Right hindlimb (tissue), 1 donor: ENCODE measurements at places on chromosomes 7 and 10.

DNA sequence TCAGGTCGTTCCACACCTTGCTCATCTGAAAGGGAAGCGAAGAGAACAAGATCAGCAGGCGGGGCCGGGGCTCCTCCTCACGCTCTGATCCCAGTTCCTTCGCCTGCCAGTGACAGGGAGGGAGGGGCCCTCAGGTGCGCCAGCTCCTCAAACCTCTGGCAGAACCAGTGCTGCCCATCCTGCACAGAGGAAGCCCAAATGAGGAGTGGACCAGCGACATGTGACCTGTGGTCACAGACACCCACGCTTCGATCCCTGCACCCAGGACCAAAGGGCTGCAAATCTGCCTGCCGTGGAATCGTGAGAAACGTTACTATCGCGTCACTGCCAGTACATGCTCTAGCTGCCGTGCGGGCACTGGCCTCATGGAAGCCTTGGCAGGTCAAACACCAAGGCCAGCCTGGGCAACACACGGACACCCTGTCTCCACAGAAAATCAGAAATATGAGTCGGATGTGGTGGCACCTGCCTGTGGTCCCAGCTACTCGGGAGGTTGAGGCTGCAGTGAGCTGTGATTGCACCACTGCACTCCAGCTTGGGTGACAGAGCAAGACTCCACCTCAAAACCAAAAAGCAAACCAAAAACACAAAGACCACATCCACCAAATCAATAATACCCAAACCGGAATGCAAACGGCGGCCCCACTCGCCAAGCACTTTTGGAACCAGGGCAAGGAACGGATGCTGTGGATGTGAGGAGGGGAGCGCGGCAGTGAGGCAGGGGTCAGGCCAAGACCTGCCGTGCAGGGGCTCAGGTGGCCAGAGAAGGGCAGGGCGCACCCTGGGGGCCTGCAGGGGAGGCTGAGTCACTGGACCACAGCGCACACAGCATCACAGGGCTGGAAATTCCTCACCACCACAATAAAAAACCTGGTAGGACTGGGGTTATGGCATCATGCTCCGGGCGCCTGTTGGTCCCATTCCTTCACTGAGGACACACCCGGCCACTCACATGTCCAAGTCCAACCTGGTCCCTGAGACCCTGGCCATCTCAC lies 13.4 kb downstream of the NUDT1 start:
- no peak for DNase-seq

DNA sequence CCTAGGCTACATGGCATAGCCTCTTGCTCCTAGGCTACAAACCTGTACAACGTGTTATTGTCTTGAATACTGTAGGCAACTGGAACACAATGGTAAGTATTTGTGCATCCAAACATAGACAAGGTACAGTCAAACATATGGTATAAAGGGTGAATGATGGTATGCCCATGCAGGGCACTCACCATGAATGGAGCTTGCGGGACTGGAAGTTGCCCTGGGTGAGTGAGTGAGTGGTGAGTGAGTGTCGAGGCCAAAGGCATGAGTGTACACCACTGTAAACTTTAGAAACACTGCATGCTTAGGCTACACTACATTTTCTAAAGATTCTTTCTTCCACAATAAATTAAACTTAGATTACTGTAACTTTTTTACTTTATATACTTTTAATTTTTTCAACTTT lies 165.7 kb downstream of the PARD3 start:
- DNase-seq = no peak

- no peak for DNase-seq
Measured at GRCh38 chr7:7607010-7607409, 33.5 kb upstream of the UMAD1 start.

GRCh38 chr10:5951167-5951711 lies 26.1 kb downstream of the IL15RA start:
- DNase-seq = no peak

- DNase-seq = no peak
Measured at GRCh38 chr7:124027236-124027635, 5.6 kb downstream of the TMEM229A start.

DNA sequence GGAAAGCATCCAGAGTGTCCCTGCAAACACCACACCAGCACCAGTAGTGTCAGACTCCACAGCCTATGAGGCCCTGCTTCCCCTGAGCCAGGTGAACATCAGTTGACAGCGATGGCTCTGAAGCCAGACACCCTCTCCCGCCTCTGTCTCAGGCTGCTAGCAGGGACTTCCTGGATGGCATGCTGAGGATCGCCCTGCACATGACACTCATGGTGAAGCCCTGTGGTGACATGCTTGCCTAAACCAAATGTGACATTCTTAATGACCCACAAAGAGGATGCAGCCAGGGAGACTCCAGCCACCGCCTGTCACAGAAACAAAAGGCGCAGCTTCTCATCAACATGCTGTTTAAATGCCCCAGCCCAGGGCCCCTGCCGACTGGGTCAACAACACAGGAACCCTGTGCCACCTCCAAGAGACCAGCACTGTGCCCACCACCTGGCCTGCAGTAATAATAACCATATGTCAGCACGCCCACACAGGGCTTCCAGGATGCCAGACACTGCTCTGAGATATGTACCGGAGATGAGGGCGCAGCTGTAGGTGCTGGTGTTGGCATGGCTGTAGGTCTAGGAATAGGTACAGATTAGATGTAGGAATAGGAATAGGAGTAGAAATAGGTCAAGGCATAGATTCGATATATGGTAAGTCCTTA lies 81.3 kb downstream of the GRID1 start:
- DNase-seq = no peak

GRCh38 chr10:124495162-124495561 lies 33.5 kb downstream of the LHPP start:
- DNase-seq = no peak

- no peak for DNase-seq
Measured at GRCh38 chr10:44244745-44245600, 139.9 kb downstream of the CXCL12 start.

DNA sequence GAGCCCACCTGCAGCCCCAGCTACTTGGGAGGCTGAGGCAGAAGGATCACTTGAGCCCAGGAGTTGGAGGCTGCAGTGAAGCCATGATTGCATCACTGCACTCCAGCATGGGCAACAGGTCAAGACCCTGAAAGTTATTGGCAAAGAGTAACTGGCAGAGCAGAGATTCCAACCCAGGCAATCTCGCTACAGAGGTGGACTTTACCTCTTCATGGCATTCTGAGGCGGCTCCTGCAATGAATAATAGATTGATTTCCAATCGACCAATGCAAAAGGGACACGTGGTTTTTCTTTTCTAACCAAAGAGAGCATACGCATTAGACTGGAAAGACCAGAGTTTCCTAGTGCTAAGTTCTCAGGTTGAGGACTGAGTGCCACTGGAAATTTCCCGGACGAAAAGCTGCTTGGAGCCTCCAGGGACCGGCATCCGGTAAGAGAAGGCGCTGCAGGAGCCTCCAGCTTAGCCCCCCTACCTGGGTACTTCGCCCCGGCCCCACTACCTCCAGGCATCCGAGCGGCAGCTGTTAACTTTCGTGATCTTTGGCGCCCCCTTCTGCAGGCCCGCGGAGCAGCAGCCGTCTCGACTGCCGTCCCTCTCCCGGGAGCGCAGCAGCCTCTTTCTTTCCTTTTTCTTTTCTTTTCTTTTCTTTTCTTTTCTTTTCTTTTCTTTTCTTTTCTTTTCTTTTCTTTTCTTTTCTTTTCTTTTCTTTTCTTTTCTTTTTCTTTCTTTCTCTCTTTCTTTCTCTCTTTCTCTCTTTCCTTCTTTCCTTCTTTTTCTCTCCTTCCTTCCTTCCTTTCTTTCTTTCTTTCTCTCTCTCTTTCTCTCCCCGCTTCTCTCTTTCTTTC lies 4.1 kb downstream of the MBLAC1 start:
- DNase-seq = peak; percentile 83

GRCh38 chr10:99917963-99918825 lies 91.6 kb downstream of the DNMBP start:
- peak; percentile 74 for DNase-seq

- DNase-seq = no peak
Measured at GRCh38 chr10:132375795-132376297, 21.2 kb upstream of the PWWP2B start.

- no peak for DNase-seq
Measured at GRCh38 chr10:74490551-74490950, 335.8 kb upstream of the KAT6B start.

GRCh38 chr7:47594406-47594805 lies 12.5 kb upstream of the TNS3 start:
- DNase-seq = no peak

DNA sequence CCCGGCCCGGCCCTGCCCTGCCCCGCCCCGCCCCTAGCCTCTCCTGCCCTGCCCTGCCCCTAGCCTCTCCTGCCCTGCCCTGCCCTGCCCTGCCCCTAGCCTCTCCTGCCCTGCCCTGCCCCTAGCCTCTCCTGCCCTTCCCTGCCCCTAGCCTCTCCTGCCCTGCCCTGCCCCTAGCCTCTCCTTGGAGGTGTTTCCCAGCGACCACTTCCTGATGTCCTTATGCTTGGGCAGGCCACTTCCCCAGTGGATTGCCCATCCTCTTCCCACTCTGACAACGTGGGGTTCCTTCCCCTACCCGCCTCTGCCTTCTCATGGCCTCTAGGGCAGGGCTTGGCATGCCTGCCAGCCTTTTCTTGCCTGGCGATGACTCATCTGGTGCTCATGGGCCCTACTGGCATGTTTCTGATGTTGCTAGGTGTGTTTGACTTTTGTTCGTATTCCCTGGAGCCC lies 21.2 kb downstream of the PRXL2A start:
- DNase-seq = no peak

GRCh38 chr7:39734633-39735004 lies 111.2 kb downstream of the RALA start:
- no peak for DNase-seq

GRCh38 chr7:98378210-98378819 lies 22.6 kb downstream of the BAIAP2L1 start:
- no peak for DNase-seq

DNA sequence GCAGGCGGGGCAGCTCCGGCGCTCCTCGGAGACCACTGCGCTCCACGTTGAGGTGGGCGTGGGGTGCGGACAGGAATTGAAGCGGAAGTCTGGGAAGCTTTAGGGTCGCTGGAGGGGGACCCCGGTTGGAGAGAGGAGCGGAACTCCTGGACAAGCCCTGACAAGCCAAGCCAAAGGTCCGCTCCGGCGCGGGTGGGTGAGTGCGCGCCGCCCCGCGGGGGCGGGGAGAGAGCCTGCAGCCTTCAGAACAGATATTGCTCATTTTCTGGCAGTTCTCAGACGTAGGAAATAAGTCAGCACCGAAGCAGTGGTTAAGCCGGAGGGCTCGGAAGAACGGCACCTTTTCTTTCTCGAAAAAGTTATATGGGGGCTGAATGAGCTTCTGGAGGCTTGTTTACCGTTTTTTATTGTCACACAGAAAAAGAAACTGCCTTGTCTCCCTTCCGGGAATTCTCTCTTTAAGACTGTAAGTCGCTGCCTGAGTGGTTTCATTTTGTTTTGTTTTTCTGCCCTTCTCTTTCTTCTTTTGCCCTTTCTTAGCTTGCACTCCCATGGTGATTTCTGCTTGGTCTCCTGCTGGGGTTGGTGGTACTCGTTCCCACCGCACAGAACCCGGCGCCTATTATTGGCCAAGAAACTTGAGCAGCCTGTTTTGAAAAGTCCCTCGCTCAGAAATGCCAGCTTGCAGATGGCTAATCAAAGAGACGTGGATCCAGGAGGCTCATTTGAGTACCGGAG lies 732 bp downstream of the FAS start:
- peak; percentile 85 for DNase-seq

DNA sequence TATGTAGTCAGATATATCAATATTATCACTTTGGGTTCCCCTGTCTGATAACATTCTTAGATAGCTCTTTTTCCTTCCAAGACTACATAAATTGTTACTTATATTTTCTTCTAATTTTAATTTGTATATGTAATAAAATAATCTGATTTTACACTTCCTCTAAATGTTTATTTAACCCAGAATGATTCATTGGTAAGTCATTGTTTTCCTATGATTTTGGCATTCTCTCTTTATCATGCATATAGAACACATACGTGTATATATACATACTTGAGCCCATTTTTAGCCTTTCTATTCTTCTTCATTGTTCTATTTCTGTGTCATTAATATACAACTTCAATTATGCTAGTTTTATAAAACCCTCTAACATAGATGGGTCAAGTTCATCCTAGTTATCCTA lies 16.6 kb downstream of the SFTPD start:
- no peak for DNase-seq

- DNase-seq = no peak
Measured at GRCh38 chr7:53657586-53657985, 622.2 kb downstream of the POM121L12 start.

DNA sequence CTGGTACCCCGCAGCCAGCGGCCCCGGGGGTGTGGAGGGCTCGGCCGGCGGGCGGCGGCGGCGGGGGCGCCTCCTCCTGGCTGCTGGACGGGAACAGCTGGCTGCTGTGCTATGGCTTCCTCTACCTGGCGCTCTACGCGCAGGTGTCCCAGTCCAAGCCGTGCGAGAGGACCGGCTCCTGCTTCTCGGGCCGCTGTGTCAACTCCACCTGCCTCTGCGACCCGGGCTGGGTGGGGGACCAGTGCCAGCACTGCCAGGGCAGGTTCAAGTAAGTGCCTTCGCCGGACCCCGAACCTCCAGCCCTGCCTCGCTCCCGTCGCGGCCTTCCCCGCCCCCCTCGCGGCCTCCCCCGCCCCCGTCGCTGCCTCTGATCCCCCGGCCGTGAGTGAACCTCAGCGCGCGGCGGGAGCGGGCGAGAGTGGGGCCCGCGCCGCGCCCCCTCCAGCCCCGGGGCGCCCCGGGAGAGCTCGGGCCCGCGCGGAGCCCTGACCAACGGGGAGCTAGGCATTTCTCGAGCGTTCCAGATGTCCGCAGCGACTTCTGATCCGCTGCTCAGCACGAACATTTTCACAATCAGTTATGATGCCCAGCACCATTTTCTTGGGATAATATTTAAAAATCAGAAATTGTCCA lies 727 bp downstream of the ATRNL1 start:
- DNase-seq = no peak

DNA sequence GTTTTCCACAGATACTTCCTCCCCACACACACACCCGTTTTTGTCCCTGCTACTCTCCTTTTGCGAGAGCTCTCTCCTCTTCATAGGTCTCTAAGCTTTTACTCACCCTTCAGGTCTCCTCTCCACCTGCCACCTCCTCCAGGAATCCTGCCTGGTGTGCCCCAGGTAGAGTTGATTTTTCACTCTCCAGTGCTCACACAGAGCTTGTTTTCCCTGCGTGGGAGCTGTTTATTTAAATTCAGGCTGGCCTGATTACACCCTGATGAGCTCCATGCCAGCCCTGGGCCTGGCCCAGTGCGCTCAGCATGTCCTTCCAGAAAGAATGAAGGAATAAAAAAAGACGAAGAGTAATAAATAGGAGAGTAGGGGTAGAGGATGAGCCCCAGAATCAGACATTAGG lies 7.5 kb upstream of the CLDN4 start:
- DNase-seq = no peak

GRCh38 chr7:40382145-40382544 lies 247.3 kb downstream of the SUGCT start:
- no peak for DNase-seq

- no peak for DNase-seq
Measured at GRCh38 chr10:72720814-72721660, 29.1 kb downstream of the MCU start.
